ENCODE measurements at places on chromosomes 1 and 21.

DNA sequence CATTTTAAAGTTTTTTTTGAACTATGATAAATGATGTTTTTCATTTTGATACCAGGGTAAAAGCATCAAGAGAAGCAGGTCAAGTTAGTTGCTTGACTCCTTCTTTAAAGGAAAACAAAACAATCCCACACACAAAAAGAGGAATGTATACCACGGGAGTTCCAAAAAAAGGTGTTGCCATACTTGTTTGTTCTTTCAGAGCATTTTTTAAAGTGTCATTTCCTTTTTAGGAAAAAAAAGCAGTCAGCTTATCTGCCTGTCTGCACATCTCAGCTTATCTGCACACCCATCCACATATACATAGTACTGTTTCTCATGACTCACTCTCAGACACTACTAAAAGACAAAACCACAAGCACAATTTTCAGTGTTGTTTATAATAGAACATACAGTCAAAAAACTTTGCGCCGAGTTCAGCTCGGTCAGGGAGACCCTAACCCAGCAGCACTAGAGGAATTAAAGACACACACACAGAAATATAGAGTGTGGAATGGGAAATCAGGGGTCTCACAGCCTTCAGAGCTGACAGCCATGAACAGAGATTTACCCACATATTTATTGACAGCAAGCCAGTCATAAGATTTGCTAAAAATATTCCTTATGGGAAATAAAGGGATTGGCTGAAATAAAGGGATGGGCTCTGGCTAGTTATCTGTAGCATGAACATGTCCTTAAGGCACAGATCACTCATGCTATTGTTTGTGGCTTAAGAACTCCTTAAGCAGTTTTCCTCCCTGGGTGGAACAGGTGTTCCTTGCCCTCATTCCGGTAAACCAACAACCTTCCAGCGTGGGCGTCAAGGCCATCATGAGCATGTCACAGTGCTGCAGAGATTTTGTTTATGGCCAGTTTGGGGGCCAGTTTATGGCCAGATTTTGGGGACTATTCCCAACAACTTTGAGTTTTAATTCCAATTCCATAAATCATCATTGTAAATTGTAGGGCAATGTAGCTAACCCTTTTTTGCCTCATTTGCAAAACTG lies 11.4 kb upstream of the MNDA start:
- DNase-seq = no peak

GRCh38 chr1:83857716-83858115 lies 141.2 kb downstream of the TTLL7 start:
- DNase-seq = no peak

DNA sequence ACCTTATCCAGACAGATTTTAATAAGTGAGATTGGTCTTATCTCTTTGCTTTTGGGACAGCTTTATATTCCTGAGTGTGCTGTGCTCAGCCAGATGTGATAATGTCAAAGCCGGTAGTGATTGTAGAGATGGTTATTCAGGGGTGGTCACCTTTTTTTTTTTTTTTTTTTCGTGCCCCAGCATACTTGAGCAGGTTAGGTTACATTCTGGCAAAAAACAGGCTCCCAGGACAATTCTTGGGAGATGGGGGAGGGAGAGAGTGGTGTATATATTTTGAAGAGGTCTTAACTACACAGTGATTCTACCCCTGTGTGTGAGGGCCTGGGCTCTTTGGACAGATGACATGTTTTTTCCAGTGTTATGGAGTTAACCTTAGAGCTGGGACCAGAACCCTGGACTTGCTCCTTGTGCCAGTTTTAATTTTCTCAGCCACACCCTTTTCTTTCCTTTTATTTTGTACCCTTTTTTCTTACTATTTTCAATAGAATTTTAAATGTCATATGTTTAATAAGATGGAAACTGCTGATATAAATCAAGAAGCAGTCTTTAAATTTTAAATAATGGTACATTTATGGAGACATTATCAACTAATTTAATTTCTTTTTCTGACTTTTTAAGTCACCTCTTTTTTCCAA lies 88.4 kb downstream of the DYRK1A start:
- DNase-seq = no peak

- DNase-seq = peak; percentile 71
These were observed at the start of gene CBR3 for GRCh38 chr21:36134803-36135390. Gene CBR3 (plus strand): TSS chr21:36135079. CDS start chr21:36135193, 114 bp downstream.

DNA sequence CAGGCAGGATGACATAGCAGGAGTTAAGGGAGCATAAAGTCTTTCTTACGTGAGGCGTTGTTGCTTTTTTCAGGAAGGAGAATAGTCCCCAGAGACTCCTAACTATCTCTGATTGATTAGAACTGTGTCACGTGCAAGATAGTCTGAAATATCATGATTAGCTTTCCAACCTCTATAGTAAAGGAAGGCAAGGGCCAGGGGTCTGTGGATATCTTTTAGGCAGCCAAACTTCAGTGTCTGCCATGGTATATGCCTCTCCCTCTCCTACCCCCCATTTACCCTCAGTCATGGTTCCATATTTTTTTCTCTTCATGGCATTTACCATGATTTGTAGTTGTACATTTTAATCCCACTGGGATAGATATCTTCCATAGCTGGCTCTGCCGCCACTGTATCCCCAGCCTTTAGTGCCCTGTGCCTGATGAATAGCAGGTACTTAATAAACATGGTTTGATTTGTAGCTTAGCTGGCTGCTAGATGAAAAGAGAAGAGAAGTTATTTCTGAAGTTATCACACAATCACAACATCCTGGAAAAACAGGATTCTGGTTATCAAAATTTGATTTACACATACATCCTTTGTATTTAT lies 318.7 kb upstream of the ST6GALNAC5 start:
- DNase-seq = no peak
